ENCODE measurements at places on chromosomes 7 and 10.

GRCh38 chr7:45720989-45721388 is 146.8 kb downstream of the ADCY1 start:
- DNase-seq: no peak

- DNase-seq: no peak
Observed at GRCh38 chr7:100141555-100141949, 7.2 kb upstream of the LAMTOR4 start.

GRCh38 chr7:104943502-104944343 is 70.3 kb upstream of the KMT2E start:
- DNase-seq: no peak

GRCh38 chr10:52032681-52033629 is 281.1 kb upstream of the DKK1 start:
- no peak for DNase-seq

DNA sequence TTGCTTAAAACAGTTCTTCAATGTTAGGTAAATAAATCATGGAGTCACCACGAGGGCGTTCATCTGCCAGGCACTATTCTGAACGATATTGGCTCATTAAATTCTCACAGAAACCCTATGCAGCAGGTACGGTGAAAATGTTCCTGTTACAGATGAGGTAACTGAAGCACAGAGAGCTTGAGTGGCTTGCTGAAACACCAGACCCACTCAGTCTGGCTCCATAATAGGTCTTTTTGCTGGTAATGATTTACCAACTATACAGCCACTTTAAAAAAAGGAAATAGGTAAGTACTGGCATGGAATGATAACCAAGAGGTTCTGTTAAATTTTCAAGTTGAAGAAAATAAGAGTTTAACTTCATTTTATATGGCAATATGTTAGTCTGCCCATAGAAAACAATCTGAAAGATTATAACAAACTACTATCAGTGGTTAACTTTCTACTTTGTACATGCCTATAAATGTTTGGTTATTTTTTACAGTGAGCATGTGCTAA is 1.3 kb upstream of the TM9SF3 start:
- no peak for DNase-seq

- no peak for DNase-seq
Observed at GRCh38 chr10:37703833-37704382, 153.5 kb downstream of the ZNF248 start.

DNA sequence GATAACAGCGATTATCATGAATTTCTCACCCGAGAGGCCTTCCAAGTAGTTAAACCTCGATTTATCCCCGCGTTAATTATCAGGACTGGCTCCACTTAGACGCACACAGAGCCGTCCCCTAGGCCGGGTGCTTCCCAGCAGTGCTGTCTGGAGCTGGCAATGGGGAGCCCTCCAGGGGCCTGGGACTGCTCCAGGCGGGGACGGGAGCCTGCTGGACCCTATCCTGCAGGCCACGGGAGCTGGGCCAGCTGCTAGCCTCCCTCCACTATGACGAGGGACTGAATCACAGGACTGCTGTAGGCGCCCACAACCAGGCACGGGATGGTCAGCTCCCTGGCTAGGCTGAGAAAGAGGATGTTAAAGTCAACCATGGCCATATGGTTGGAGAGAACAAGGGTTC is 229.1 kb downstream of the ELFN1 start:
- DNase-seq: peak; percentile 83

DNA sequence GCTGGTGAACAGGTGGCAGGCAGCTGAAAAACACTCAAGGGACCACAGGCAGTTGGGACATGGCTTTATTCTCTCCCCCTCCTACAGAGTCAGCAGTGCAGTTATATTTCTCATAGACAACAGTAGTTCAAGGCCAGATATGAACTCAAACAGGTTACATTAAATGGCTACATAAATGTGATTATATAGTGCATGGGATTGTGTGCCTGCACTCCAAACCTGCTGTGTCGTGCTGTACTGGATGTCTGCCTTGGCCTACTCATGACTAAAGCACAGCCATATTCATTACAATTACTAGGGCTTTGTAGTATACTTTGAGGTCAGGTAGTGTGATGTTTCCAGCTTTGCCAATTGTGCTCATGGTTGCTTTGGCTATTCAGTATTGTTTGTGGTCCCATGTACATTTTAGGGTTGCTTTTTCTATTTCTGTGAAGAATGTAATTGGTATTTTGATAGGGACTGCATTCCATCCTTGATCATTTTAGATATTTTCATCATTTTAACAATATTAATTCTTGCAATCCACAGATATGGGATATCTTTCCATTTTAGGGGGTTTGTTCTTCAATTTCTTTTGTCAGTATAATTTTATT is 393.6 kb downstream of the CNTNAP2 start:
- no peak for DNase-seq

- no peak for DNase-seq
Observed at GRCh38 chr7:157693071-157693520, 356.3 kb downstream of the DNAJB6 start.

DNA sequence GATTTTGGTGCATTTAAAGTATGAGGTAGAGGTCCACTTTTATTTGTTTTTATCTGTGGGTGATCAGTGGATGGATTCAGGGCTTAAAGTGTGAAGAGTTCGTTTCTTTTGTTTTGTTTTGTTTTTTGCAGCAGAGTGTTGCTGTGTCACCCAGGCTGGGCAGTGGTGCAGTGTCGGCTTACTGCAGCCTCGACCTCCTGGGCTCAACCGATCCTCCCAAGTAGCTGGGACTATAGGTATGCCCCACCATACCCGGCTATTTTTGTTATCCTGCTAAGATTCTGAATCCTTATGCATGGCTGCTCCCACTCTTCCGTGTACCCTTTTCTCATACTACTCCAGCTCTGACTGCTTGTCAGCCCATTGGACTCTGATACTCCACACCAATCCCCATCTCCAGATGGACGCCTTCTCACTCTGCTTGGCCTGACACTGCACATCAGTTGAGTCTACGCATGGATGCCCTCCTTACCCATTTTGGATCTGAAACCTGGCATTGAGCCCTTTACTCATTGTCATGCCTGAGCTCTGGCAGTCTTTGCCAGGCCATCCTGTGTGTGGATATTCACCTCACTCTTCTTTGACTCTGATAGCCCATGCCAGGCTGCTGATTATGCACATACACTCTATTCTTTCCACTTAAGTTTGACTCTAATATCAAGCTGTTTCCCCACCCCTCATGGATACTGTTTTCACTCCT is 119.5 kb downstream of the CCSER2 start:
- DNase-seq: no peak

GRCh38 chr7:16661924-16662323 is 15.9 kb downstream of the BZW2 start:
- DNase-seq: no peak

- no peak for DNase-seq
Observed at GRCh38 chr10:51602326-51602725, 97.1 kb downstream of the CSTF2T start.

DNA sequence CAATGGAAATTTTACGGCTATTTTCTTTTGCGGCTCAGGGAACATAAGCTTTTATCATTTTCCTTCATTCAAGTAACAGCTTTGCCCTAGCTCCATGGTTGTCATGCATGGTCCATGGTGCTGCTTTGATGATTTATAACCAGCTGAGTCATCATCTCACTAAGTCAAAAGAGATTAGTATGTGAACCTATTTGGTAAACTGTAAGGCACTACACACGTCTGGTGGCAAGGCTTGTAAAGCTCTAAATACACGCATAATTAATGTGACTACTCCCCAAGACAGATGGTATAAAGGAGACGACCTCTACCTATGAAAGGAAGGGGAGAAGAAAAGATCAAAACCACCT is 340.2 kb downstream of the KCNMA1 start:
- DNase-seq: peak; percentile 23

DNA sequence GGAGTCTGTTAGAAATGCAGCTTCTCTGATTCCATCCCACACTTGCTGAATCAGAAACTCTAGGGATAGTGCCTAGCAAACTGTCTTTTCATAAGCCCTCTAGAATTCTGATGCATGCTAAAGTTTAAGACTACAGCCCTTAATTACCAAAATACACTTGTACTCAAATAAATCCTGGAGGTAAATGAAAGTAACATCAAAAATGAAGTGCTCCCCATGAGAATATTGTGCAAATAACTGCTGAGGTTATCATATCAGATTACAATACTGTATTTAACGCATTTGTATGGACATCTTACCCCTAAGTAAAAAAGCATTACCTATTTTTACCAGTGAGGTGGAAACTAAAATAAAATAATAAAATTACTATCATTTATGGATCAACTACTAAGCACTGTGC is 104.7 kb downstream of the CHCHD3 start:
- no peak for DNase-seq

DNA sequence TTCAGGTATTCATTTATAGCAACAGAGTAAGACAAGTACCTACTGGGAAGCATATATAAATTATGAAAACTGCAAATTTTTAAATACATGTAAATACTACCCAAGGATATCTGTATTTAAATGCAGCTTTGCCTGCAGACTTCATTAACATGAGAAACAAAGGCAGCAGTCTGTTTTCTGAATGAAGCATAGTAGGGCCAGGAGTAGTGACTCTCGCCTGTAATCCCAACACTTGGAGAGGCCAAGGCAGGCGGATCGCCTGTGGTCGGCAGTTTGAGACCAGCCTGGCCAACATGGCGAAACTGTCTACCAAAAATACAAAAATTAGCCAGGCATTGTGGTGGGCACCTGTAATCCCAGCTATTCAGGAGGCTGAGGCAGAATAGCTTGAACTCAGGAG is 42.5 kb upstream of the PHF14 start:
- DNase-seq: no peak

DNA sequence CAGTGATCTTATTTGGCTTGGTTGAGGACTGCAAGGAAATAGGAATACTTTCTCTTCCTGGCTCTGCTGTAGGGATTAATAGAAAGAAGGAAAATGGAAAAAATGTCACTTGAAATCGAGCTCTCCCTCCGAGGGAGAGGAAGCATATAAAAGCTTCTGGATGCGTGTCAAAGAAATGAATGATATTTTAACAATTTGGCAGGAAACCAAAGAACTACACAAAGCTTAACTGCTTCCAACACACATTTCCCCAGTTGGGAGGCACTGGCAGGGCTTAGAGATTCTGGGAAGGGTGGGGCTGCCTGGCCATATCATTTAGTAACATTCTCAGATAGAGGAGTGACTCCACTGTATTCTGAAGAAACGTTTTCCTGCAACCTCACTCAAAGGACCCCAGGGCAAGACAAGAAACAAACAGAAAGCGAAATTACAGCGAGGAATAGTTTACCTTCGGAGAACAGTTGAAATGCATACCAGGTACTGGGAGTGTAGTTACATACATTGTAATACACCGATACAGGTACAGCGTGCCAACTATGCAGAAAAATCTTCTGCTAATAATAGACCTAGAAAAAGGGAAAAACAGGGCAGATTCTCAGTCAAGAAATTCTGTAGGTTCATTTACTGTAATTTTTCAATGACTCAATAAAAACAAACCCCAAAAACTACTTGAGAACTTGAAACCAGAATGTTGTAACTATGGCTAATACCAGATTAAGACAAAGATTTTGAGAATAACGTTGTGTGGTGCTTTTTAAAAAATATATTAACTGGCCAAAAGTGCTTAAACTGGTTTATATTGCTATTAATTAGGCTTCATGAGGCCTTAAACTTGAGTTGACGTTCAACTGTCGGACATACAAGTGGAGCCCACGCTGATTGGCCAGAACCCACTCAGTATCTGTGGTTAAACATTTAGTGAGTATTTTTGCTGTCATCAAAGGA is 75.7 kb upstream of the ASAH2 start:
- DNase-seq: peak; percentile 85

GRCh38 chr10:70891627-70892026 is 3.3 kb upstream of the PCBD1 start:
- no peak for DNase-seq

- no peak for DNase-seq
Observed at GRCh38 chr7:114627231-114627630, 212.6 kb downstream of the FOXP2 start.

GRCh38 chr10:123651421-123652047 is 14.6 kb upstream of the GPR26 start:
- no peak for DNase-seq

DNA sequence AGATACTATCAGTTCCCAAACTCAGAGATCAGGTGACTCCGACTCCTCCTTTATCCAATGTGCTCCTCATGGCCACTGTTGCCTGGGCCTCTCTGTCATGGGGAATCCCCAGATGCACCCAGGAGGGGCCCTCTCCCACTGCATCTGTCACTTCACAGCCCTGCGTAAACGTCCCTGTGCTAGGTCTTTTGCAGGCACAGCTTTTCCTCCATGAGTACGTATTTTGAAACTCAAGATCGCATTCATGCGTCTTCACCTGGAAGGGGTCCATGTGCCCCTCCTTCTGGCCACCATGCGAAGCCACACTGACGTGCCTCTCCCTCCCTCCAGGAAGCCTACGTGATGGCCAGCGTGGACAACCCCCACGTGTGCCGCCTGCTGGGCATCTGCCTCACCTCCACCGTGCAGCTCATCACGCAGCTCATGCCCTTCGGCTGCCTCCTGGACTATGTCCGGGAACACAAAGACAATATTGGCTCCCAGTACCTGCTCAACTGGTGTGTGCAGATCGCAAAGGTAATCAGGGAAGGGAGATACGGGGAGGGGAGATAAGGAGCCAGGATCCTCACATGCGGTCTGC is 162.2 kb downstream of the EGFR start:
- DNase-seq: no peak
